ENCODE measurements at places on chromosomes 3 and 15. TPM values are rescaled to one million over a fixed set of nuclear protein-coding genes. Genes with fewer than 3 reads are reported as not detected.

DNA sequence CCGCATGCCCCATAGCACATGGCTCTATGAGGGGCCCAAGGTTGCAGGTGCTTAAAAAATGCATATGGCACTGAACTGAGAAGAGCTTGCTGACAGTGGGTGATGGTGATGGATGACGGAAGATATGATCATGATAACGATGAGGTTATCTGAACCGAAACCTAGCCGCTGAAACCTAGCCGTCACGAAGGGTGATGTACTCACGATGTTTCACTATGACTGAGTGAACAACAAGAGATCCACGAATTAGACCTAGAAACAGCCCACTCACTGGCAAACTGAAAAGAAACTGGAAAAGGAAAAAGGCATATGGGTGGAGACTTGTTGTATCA, 57.6 kb upstream of the BCL6 start:
- H3K4me3 ChIP-seq, result no peak overlapping the region
- no peaks in the 10 kb centered on the region for H3K4me1 ChIP-seq
- H3K36me3 ChIP-seq, result no peaks in the 10 kb centered on the region
- DNase-seq, result no peak

DNA sequence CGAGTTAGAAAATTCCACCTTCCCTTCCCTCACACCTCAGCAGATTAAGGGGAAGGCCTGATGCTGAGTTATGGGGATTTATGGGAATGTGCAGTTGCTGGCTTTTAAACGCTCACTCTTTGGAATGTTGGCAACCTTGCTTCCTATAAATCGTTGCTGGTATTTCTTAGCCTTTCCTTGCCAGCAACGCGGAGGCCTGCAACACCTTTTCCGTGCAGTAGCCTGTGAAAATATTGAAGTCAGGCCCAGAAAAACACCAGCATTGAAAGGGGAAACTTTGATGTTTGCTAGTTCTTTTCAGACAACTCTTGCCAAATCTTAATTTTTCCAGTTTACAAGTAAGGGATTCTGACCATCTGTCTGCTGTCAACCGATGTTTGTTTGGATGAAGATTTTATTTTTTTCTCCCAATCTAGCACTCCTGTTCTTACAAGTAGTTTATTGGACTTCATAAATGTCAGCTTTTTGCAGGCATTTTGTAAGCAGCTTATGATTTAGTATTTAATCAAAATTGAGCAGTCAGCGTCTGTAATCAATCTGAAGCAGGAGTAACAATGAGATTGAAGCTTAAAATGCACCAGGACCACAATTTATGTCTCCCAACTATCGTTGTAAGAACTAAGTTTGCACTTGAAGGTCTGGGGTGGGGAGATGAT, 251.0 kb downstream of the RPLP1 start:
- no peaks in the 10 kb centered on the region for H3K36me3 ChIP-seq
- H3K27me3 ChIP-seq, result no peaks in the 10 kb centered on the region
- no peak overlapping the region for H3K4me3 ChIP-seq
- no peak for DNase-seq
- no peaks in the 10 kb centered on the region for H3K4me1 ChIP-seq

Gene PROS1
- 51.1 TPM for total RNA-seq

- no peaks in the 10 kb centered on the region for H3K36me3 ChIP-seq
- DNase-seq, result no peak
- no peak overlapping the region for H3K4me3 ChIP-seq
- H3K27ac ChIP-seq, result peak overlapping the region; percentile 70
- no peaks in the 10 kb centered on the region for H3K27me3 ChIP-seq
- H3K4me1 ChIP-seq, result peaks cover 53% of the 10 kb centered on the region
Observed at GRCh38 chr15:31212326-31213080, 111.0 kb upstream of the TRPM1 start.

DNA sequence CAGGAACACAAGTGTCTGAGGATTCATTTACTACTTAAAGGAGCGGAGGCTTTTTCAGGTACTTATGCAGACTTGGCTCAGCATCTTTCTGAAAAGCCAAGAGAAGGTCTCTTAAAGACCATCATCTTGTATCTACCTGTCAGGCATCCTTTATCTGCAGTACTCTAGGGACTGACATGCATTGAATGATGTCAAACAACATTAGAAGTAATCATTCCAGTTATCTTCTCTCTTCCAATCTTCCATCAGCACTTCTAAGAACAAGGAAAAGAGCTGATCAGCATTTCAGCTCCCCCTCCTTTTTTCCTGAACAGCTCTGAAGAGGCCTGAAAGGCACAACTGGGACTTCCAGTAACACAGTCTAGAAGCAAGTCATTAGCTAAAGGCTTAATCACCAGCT, 214.8 kb downstream of the KCNH8 start:
- no peak overlapping the region for H3K27ac ChIP-seq
- no peak for DNase-seq
- no peaks in the 10 kb centered on the region for H3K4me1 ChIP-seq
- no peaks in the 10 kb centered on the region for H3K36me3 ChIP-seq
- H3K4me3 ChIP-seq, result no peak overlapping the region
- no peaks in the 10 kb centered on the region for H3K27me3 ChIP-seq

DNA sequence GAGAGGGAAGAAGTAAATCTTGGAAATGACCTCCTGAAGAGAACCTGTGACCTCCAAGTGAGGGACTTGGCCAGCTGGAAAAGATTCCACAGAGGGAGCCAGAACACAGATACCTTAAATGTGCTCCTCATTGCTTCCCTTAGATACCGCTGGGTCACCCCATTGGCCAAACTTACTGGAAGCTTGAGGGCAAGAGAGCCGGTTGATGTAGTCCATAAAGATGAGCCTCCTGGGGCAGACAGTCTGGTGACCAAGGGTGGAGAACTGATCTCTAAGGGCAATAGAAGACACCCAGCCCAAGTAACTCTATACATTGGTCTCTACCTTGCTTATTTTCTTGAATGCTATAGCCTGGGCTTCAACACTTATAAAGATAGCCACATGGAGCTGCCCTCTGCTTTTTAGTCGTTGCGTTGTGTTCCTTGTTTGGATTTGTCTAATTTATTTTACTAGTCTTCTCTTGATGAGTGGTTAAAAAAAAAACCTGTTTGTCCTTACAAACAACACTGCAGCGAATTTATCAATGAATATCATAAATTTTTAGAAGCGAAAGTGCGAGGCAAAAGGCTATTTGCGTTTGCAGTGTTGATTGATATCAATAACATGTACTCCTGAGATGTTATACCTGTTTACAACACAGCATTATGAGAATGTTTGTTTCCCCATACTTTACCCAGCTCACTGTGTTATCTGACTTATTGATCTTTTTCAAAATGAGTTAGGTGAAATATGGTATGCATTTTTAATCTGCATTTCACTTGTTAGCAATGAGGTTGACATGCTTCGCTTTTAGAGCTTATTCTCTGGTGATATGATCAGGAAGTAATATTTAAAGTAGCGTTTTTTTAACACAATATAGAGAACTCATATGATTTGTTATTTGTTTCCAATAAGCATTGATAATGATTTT, 31.2 kb downstream of the TGFBR2 start:
- H3K27ac ChIP-seq, result no peak overlapping the region
- H3K27me3 ChIP-seq, result no peaks in the 10 kb centered on the region
- H3K4me1 ChIP-seq, result peaks cover 26% of the 10 kb centered on the region

DNA sequence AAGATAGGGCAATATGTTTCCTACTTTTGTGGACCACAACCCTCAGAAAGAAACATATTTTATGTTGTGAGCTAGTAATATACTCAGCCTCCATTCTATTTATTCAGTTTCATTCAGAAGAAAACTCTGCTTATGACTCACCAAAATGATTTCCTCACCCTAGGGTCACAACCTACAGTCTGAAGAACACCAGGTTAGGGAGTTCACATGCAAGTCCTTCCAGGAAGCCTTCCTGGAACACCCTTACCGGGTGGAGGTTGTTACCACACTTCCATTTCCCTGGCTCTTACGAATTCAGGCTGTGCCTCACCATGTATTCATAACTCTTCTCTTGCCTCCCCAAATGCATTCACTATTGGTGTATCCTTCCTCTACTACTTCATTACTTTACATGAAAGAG, 228.0 kb upstream of the ADAMTS9 start:
- H3K27ac ChIP-seq, result peak overlapping the region; percentile 10
- no peak overlapping the region for H3K4me3 ChIP-seq
- H3K36me3 ChIP-seq, result no peaks in the 10 kb centered on the region
- no peak for DNase-seq
- no peaks in the 10 kb centered on the region for H3K27me3 ChIP-seq
- H3K4me1 ChIP-seq, result peaks cover 9% of the 10 kb centered on the region

Gene ISG20
- 15.8 TPM for total RNA-seq

Gene C15orf62
- 0.32 TPM for total RNA-seq

- H3K27me3 ChIP-seq, result no peaks in the 10 kb centered on the region
- no peak overlapping the region for H3K27ac ChIP-seq
- H3K4me1 ChIP-seq, result no peaks in the 10 kb centered on the region
- H3K36me3 ChIP-seq, result peaks cover 73% of the 10 kb centered on the region
- no peak for DNase-seq
Observed at GRCh38 chr15:74454764-74455500, 6.0 kb downstream of the UBL7 start.

All from left lung (tissue), 14 donors.